ENCODE measurements at places on chromosomes 7 and 10.

DNA sequence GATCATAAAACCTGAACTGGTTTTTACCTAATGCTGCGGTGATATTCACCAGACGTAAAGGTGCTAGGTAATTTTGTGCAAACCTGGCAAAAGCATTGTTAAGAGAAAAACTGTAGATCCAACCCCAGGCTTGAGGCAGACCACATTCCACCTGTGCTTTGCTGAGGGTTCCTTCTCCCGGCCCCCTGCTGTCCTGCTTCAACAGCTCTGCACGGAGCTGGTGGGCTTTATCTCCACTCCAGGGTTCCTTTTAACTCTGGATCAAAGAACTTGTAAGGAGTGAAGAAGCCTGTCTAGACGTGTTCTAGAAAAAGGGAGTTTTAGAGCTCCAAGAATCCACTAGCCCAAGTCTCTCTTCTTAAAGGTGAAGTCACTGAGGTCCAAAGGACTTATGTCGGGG is 87.5 kb upstream of the NMT2 start:
- no peak for DNase-seq

GRCh38 chr7:108007762-108008161 is 4.8 kb upstream of the LAMB1 start:
- no peak for DNase-seq

- DNase-seq: no peak
These were observed 124.7 kb upstream of the UNC5B start for GRCh38 chr10:71087622-71088021.

DNA sequence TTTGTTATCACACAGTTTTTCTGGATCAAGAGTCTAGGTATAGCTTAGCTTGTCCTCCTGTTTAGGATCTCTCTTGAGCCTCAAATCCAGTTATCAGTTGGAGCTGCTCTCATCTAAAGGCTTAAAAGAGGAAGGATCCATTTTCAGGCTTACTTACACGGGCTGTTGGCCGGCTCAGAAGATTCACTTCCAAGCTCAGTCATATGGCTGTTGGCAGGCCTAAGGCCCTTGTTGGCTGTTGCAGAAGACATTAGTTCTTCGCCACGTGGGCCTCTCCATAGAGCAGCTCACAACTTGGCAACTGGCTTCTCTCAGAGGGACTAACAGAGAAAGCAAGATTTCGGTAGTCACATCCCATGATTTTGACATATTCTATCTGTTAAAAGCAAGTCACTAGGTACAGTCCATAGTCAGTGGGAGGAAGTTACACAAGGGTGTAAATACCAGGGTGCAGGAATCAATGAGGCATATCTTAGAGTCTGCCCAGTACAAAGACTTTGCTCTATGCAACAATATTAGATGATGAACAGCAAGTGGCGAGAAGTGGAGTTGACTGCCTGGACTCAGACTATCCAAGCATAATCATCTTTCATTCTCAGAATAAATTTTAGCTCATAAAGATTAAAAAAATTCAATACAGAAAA is 280.1 kb upstream of the MBL2 start:
- no peak for DNase-seq
